ENCODE measurements at places on chromosomes 2 and 18.

- no peak for DNase-seq
Observed at GRCh38 chr2:26754972-26755670, 9.0 kb upstream of the SLC35F6 start.

DNA sequence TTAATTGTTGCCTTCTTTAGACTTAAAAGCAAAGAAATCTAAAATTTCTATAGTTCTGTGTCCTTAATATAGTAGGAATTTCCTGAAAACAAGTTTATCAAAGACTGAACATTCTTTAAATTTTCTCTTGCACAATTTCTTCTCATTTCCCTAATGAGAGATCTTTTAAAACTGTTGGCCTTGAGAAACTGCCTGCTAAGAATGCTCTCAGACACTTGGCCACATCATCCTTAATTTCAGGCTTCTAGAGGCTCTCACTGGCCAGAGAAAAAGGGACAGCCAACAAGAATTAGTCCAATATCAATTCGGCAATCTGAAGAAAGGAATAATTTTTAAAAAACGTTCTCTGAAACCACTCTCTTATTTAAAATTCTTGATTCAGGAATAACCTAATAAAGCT lies 167.0 kb upstream of the CREB1 start:
- no peak for DNase-seq

- no peak for DNase-seq
Observed at GRCh38 chr2:186740266-186740665, 46.4 kb downstream of the FAM171B start.

DNA sequence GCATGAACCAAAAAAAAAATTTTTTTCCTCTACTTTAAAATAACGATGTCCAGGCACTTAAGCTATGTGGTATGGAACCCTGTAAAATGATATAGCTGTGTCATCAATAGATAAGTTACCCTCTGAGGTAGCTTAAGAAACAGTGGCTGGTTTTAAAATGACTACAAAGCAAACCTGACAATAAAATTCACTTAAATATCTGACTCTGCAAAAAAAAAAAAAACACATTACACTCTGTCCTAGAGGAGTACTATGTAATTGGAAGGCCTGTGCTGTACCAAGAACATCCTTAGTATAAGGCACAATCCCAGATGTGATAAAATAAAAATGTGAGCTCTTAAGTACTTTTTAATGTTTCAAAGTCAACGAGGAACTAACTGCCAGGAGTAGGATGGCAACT lies 322.4 kb downstream of the ALK start:
- DNase-seq, result no peak

GRCh38 chr2:44706681-44707553 lies 234.6 kb upstream of the SIX3 start:
- no peak for DNase-seq

DNA sequence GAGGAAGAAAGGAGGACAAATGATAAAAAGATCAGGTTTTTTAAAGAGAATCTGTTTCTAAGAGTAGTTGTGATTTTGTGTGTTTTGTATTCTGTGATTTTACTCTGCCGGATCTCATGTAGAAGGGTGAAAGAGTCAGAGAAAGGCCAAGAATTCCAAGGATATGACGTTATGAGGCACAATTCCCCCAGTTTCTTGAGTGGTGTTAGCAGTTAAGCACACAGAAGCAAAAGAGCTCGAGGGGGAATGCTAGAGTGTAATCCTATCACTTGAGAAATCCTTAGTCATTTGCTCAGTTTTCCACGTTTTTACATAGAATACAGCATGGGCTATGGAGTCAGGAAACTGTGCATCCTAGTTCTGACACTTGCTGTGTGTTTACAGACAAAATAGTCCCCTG lies 34.8 kb downstream of the METTL4 start:
- no peak for DNase-seq
